ENCODE measurements at places on chromosomes 1 and 21. TPM values are rescaled to one million over a fixed set of nuclear protein-coding genes. Genes with fewer than 3 reads are reported as not detected.

AKIRIN1 gene
- total RNA-seq: 45.8 TPM

GABRD gene
- total RNA-seq: not detected

C1orf53 gene
- 3.5 TPM for total RNA-seq

SLC45A1 gene
- 0.57 TPM for total RNA-seq

NUCKS1 gene
- total RNA-seq: 242 TPM

AIM2 gene
- 0.29 TPM for total RNA-seq

OR2W3 gene
- not detected for total RNA-seq

PHLDA3 gene
- 26.6 TPM for total RNA-seq

CR1 gene
- not detected for total RNA-seq

PLEKHG5 gene
- 39.0 TPM for total RNA-seq

PAQR6 gene
- total RNA-seq: 0.36 TPM

IL12RB2 gene
- not detected for total RNA-seq

CHI3L1 gene
- total RNA-seq: 2.9 TPM

LAD1 gene
- not detected for total RNA-seq

WNT2B gene
- 3.1 TPM for total RNA-seq

KRTAP6-3 gene
- not detected for total RNA-seq

ABCA4 gene
- total RNA-seq: 2.3 TPM

RNASEL gene
- total RNA-seq: 2.8 TPM

CAPZA1 gene
- total RNA-seq: 374 TPM

FAM163A gene
- not detected for total RNA-seq

OR2G6 gene
- not detected for total RNA-seq

ASPM gene
- 148 TPM for total RNA-seq

CDK18 gene
- total RNA-seq: 0.13 TPM

TDRD10 gene
- total RNA-seq: 2.9 TPM

MAP1LC3C gene
- not detected for total RNA-seq

GPR157 gene
- 4.5 TPM for total RNA-seq

WDR64 gene
- not detected for total RNA-seq

Data from thoracic aorta endothelial cell (primary cell).